ENCODE measurements at places on chromosomes 11 and 22.

DNA sequence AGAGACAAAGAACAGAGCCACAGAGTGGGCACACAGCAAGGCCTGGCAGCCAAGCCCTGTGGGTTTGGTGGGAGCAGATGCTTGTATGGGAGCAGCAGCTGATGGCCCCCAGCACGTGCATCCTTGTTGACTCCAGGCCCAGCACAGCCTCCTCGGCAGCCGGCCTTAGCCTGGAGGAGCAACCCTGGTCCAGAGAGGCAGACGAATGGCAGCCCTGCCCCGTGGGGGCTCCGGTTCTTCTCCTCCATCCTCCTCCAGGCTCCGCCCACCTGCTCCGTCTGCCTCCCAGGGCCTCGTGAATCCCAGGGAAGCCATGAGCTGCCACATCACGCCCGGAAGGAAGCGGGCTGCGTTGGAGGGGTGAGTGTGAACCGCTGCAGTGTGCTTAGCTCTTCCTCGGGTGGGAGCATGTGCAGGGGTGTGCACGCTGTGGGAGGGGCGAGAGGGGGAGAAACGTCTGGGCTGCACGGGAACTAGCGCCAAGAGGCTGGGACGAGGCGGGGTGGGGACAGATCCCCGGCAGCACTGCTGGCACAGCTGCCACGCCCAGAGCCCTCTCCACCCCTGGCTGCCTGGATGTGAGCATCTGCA lies 36.3 kb upstream of the JAM3 start:
- no peak for ATAC-seq

GRCh38 chr22:32536352-32536751 lies 61.7 kb downstream of the FBXO7 start:
- no peak for ATAC-seq

GRCh38 chr11:66268952-66269905 lies 790 bp downstream of the RAB1B start:
- no peak for ATAC-seq

DNA sequence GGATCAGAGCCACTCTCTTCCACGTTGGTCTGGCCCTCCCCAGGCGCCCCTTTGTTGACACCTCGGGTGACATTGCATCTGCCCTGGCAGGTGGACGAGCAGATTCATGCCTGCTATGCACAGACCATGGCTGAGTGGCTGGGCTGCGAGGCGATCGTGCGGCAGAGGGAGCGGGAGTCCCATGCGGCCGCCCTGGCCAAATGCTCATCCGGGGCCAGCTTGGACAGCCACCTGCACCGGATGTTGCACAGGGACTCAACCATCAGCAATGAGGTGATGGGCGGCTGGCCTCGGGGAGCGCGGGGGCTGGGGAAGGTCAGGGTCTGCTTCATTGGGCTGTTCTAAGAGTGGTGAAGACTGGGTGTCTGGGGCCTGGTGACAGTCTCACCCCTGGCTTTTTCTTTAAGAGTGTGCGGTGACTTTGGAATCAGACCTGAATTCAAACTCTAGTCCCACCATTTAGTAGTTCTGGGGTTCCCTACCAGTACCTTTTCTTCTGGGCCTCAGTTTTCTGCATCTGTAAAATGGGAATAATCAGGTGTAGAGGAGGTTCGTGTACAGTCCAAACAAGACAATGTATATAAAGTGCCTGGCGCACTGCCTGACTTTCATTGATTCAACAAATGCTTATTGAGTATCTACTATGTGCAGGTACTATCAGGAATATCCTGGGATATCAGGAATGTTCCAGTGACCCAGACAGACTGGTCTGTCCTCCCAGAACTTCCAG lies 53.0 kb downstream of the LHFPL7 start:
- no peak for ATAC-seq

- no peak for ATAC-seq
Measured at GRCh38 chr22:40116496-40117200, 61.1 kb upstream of the TNRC6B start.

GRCh38 chr11:9320047-9320446 lies 5.7 kb upstream of the TMEM41B start:
- ATAC-seq: no peak

DNA sequence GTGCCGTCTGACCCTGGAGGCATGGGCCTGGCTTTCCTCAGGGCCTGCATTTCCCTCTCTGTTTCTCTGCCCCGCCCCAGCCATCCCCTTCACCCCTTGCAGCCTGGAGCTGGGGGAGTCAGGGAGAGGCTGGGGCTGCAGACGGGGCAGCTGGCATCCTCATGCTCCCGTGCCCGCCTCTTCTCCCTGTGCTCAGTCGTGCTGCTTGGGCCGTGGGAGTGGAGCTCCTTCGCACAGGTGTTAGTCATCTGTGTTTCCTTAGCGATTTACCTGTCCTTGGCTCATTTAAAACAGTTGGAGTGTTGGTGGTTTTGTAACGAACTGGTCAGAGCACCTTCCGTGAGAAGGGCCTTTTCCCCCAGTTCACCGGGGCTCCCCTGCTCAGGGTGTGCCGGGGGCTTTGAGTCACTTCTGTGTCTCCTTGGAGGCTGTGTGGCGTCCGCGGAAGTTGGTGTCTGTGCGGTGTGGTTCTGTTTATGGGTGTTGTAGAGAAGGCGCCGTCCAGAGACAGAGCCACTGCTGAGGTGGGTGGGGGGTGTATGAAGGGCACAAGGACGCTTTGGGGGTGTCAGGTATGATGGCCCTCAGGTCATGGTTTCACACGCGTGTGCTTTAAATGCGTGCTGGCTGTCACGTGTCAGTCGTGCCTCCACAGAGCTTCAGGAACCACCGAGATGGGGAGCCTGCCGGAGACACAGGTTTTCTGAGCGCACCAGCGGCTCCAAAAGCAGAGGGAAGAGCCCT lies 19.5 kb downstream of the BRSK2 start:
- ATAC-seq: no peak

Measured in stimulated activated memory B cell treated with anti-CD40 and anti-IgM and Interleukin-4, amounts not matched to agents 10 μg/mL and 1 μg/mL and 100 μg/mL, for 72 hours (primary cell).